A549 treated with dexamethasone at 1 μM for 4 hours (cell line): ENCODE measurements at places on chromosomes 16 and 17. TPM values are rescaled to one million over a fixed set of nuclear protein-coding genes. Genes with fewer than 3 reads are reported as not detected.

KRT27 gene
- total RNA-seq, result 0.18 TPM in 1 of 5 replicates, not detected in the others

CTF1 gene
- total RNA-seq, result 0.07 to 0.26 TPM (median 0.21 TPM) in 5 replicates

SPATA2L gene
- 9.5 to 11.6 TPM (median 10.2 TPM) in 5 replicates for total RNA-seq

ASPHD1 gene
- 15.9 to 21.5 TPM (median 20.0 TPM) in 5 replicates for total RNA-seq

ROGDI gene
- 9.3 to 17.5 TPM (median 15.5 TPM) in 5 replicates for total RNA-seq

TMC6 gene
- total RNA-seq, result 6.9 to 11.5 TPM (median 10.3 TPM) in 5 replicates

TBC1D3E gene
- total RNA-seq, result not detected in 5 replicates

SOST gene
- total RNA-seq, result not detected in 5 replicates

ATP2C2 gene
- total RNA-seq, result 0.09 to 0.18 TPM (median 0.11 TPM) in 5 replicates

TAT gene
- 0.02 to 0.06 TPM (median 0.04 TPM) in 3 of 5 replicates, not detected in the others for total RNA-seq

GNG13 gene
- total RNA-seq, result not detected in 5 replicates

IRX5 gene
- 1.2 to 2.3 TPM (median 1.8 TPM) in 5 replicates for total RNA-seq

POLR3K gene
- 28.5 to 35.1 TPM (median 31.5 TPM) in 5 replicates for total RNA-seq

USB1 gene
- 74.0 to 84.9 TPM (median 81.9 TPM) in 5 replicates for total RNA-seq

XYLT2 gene
- 15.9 to 25.4 TPM (median 23.4 TPM) in 5 replicates for total RNA-seq

GSPT1 gene
- 193 to 211 TPM (median 204 TPM) in 5 replicates for total RNA-seq

DNAH3 gene
- 0.13 to 0.36 TPM (median 0.22 TPM) in 5 replicates for total RNA-seq

TOX3 gene
- total RNA-seq, result 0.09 to 0.29 TPM (median 0.18 TPM) in 5 replicates

NSMCE1 gene
- 54.5 to 61.1 TPM (median 55.1 TPM) in 5 replicates for total RNA-seq

GRAPL gene
- 0.13 to 0.21 TPM in 2 of 5 replicates, not detected in the others for total RNA-seq

CD68 gene
- 24.8 to 38.2 TPM (median 33.6 TPM) in 5 replicates for total RNA-seq
